Type B pancreatic cell (in vitro differentiated cells): ENCODE measurements at places on chromosomes 5 and 9. TPM values are rescaled to one million over a fixed set of nuclear protein-coding genes. Genes with fewer than 3 reads are reported as not detected.

PCDHB9 gene
- total RNA-seq: 2.2 and 2.8 TPM in 2 replicates

STK32A gene
- total RNA-seq: 2.0 and 5.3 TPM in 2 replicates

CHSY3 gene
- total RNA-seq: 0.86 and 4.9 TPM in 2 replicates

SLC46A2 gene
- total RNA-seq: 0.14 TPM in 1 of 2 replicates, not detected in the other

SPATA31A3 gene
- not detected in 2 replicates for total RNA-seq

NSMF gene
- total RNA-seq: 51.2 and 67.8 TPM in 2 replicates

IL5 gene
- total RNA-seq: not detected in 2 replicates

SAXO1 gene
- 0.48 TPM in 1 of 2 replicates, not detected in the other for total RNA-seq

CENPK gene
- 17.6 and 36.9 TPM in 2 replicates for total RNA-seq
